ENCODE measurements at places on chromosomes 2 and 18.
A peak's percentile ranks its signal among the peaks of the same experiment; 100 is the strongest.

- no peak for DNase-seq
Observed at GRCh38 chr2:239361311-239361642, 39.5 kb downstream of the HDAC4 start.

- DNase-seq = no peak
Observed at GRCh38 chr2:157822993-157823392, 53.1 kb downstream of the ACVR1 start.

GRCh38 chr2:206688990-206689389, 29.2 kb downstream of the DYTN start:
- DNase-seq = no peak

DNA sequence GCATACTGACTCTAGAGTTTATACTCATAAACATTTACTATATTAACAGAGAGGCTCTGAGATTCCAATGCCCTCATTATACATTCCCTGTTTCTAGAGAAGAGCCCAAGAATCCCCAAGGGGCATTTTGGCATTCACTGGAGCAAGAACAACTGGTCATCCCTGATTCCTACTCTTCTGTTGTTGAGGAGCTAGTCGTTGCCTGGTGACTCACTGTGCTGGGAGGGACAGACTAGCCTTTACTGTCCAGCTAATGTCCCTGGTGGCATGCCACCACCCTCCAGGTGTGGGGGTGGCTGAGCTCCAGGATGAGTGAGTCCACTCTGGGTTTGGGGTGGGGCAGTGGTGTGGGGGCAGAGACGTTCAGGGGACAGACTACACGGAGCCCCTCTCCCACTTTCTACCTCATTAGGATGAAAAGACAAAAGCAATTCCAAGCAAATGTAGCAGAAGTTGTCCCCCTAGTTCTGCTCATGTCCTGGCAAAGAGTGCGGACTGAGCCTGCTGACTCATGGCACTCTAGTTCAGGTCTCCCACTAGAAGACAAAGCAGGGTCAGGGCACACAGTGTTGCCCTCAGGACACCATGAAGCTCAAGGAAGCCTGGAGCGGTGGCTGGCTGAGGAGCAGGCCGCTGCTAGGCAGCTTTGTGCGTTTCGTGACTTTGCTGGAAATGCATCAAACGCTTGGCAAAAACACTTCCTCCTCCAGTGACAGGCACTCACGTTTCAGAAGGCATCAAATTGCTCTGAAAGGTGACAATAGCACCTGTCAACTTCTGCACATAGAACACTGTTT, 49.4 kb downstream of the RHOB start:
- DNase-seq = no peak

DNA sequence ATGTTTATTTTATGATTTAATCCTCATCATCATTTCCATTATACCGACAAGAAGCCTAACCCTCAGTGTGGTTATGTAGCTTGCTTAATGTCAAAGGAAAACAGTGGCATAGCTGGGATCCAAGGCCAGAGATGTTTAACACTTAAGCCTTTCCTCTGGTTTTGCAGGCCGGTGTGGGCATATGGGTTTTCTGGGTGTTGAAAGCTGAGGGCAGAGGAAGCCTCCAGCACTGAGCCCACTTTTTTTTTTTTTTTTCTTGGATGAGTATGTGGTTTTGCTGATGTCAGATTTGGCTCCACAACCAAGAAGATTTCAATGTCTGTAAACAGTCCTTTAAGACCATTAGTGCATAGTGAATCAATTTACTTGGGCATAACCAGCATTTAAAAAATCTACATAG, 41.3 kb downstream of the LHCGR start:
- DNase-seq = no peak

DNA sequence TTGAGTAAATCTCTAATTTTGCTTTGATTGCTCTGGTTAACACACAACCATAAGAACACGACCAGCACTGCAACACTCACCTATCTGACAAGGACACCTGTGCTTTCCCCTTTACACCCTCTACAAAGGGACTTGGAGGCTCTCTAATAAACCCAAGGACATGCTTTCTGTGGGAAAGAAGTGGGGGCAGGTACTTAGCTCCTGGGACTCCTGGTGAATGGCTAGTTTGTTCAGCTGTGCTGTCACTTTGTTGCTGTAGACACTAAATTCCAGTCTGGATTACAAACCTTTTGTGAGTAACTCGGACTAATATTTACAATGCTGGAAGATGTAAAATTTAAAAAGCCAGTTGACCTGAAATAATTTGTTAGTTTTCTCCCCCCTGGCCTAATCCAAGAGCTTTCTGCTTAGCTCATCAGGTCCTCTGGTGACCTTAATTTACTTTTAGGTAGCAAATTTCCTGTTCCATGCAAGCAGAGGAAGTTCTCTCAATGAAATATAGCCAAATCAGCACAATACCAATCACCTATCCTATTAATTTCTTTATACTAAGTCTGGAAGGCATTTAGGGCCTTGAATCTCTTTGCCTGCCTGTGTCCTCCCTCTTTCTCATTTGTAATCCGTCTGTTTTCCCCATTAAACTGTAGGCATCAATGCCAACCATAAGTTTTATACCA, 67.5 kb downstream of the PLCL1 start:
- no peak for DNase-seq

DNA sequence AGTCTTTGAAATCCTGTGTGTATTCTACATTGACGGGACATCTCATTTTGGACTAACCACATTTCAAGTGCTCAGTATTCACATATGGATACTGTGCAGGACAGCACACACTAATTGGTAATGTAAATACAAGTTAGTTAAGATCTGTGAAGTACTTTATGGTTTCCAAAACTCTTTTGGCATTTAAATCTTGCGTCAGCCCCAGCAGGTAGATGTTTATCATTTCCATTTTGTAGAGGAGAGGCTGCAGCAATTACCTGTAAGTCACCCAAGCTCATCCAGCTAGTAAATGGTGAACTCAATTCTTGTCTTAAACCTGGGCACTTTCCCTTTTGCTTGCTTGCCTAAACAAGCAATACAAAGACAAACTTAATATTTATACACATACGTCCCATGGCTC, 1.6 kb upstream of the NAGK start:
- no peak for DNase-seq

DNA sequence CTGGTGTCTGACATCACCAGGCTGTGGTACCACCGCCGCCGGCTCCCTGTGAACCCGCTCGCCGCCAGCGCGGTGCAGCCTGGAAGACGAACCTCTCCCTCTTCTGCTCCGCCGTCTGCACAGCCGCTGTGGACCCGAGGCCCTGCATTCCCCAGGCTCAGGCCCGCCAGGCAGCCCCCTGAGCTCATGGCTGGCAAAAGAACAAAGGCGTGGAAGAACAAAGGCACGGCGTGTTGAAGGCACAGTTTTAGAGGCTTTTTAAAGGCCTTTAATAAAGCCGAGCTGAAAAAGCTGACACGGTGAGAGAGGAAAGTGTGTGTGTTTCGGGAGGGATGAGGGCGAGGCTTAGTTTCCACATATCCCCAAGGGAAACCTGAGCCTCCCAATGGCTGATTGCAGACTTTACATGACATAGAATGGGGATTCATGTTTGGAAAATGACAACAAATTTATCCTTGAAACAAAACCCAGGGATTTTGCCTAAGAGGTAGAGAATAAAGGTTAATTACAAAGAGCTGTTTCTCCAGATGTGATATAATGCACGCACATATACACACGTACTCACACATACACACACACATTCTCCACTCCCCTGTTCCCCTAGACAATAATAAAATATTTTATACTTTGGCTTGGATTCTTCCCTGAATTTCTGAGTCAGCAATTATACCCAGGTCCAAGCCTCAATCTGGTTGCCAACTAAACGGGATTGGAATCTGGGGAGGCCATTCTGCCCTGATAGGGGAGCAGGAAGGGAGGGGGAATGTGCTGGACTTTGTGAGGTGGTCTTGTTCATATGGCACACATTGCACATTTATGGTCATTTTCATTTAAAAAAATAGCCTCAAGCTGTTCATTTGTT, 39.7 kb downstream of the RFX8 start:
- DNase-seq = peak; percentile 90

DNA sequence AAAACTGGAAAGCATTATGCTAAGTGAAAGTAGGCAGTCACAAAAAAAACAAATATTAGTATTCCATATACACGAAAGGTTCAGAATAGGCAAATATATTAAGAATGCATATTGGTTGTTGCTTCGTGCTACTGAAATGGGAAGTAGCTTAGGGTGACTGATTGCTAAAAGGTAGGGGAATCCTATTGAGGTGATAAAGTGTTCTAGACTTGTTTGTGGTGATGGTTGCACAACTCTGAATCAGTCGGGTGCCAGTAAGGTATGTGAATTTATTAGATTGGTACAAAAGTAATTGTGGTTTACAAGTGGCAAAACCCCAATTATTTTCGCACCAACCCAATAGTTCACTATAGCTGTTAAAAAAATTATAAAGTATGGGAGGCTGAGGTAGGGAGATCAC, 20.7 kb downstream of the USP34 start:
- no peak for DNase-seq

DNA sequence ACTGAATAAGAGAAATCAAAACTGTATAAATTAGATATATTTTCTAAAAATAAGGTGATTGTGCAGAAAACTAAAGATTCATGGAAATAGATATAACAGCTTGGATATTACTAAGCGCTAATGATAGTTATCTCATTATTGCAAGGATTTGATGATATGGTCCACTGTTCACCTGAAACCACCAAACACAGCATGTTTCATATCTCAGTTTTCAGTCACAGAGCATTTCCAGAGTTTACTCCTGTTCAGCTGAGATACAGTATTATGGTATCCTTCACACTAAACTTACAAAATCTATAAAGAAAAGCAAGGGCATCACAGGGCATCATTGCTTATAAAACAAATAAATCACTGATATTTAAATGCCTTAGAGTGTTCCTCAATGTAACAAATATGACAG, 591.6 kb downstream of the ERBB4 start:
- no peak for DNase-seq
